ENCODE measurements at places on chromosomes 1 and 21.
A peak's percentile ranks its signal among the peaks of the same experiment; 100 is the strongest.

GRCh38 chr21:45998871-45999580 is 17.5 kb downstream of the COL6A1 start:
- no peak for DNase-seq

DNA sequence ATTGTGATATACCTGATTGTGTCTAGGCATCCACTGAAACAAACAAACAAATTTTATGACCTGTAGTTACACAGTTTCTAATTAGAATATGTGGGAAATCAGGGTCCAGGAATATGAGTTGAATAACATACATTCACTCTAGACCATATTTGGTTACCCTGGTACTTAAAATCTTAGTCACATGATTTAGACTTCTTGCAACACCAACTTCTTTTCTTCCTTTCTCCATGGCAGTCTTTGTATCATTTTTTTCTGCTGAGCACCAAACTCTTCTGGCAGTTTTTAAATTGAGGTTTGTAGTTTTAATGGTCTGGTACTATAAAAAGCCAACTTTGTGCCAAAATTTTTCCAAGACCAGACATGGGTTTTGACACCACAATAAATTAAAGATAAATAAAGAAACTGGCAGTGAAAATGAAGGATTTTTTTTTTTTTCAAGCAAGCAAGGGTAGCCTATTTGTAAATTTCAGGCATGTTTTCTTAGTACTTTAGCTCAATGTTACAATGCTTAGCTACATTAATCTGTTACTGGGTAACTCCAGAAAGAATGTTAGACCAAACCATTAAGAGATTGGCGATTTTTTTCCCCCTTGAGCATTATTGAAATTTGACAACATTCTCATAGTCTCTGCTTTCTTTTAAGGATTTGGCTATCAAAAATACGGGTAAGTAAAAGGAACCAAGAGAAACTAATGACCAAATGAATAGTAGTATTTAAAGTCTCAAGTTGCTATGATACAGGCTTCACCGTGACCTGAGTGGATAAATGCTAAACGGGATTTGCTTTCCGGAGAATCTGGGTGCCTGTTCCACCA is 108.5 kb downstream of the NFIA start:
- DNase-seq: no peak

DNA sequence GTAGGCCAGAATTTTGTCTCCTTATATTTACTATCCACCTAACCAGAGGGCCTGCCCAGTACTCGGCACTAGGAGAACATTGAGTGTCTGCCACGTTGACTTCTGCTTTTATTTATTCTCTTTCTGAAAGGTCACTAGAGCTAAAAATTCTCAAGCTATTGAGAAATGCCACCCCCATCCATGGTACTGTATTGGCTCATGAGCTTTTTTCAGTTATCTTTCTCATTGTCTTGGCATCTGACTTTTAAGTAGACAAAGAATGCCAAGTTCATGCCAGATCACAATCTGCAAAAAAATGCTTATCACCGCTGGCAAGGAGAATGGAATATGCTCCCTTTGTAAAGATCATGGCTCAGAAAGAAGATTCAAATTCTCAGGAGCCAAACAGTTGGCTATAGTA is 49.8 kb upstream of the MROH9 start:
- no peak for DNase-seq

- no peak for DNase-seq
These were observed 1.9 kb downstream of the PLA2G2F start for GRCh38 chr1:20141001-20141400.

GRCh38 chr1:25526753-25527152 is 16.7 kb upstream of the LDLRAP1 start:
- no peak for DNase-seq

DNA sequence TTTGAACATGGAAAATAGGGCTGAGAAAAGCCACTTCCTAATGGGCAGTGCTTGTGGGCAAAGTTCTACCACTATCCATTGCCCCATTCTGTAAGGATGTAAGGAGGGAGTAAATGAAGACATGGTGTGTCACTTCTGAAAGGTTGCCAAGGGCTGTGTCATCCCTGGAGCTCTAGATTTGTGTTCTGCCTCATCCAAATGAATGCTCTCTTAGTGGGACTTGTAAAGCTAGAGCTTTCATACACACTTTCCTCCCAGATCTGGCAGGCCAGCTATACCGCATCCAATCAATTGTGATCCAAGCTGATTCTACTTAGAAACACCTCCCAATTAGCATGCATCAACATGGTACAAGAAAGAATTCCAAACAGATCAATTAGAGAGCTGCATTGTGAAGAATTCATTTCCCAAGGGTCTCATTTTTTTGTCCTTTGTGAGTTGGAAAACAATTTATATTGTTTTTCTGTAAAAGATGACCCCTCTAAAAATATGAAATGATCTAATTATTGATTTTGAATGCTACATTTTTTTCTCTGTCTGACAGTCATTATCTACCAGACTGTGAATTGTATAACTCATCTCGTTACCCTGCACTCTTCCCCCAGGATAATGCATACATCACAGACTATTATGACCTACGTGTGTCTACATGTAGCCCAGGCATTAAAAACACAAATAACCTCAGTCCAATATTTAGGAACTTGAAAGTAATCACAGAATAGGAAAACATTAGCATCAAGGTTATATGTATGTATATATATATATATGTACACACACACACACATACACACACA is 117.1 kb upstream of the DUSP10 start:
- DNase-seq: no peak

DNA sequence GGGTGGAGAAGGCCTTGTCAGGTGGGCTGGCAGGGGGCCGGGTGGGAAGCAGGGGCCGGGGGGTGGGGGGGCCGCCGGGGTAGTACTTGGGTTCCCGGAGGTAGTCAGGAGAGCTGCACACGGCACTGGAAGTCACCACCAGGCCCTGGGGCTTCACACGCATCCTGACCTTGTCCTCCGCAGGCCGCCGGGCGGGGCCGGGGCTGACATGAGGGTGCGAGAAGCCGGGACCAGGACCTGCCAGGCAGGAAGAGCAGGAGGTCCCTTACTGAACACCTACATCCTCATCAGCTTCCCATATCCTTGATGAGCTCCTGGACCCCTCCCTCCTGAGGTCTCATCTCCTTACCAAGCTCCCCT is 52.0 kb downstream of the AHDC1 start:
- DNase-seq: no peak

DNA sequence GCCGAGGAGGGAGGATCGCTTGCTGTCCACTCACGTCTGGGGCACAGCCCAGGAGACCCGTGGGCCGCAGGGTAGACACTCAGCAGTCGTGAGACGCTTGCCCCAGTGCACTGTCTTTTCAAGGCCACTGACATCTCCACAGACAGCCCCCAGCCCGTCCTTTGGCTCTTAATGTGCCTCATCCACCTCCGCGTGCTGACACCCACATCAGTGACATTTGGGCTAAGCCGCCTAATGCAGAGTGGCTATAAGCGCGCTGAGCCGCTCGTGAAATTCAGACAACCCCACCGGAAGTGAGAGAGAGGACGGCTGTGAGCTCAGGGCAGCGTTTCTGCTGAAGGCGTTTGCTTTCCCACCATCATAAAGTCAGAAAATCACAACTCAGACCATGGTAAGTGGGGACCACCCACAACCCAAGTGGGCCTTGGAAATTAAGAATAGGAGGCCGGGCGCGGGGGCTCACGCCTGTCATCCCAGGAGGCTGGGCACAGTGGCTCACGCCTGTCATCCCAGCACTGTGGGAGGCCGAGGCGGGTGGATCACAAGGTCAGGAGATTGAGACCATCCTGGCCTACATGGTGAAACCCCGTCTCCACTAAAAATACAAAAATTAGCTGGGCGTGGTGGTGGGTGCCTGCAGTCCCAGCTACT is 8.4 kb downstream of the SLC35E2B start:
- no peak for DNase-seq

GRCh38 chr1:169148472-169149252 is 42.2 kb downstream of the ATP1B1 start:
- DNase-seq: no peak

GRCh38 chr1:160032165-160032820 is 503 bp upstream of the PIGM start:
- DNase-seq: no peak

DNA sequence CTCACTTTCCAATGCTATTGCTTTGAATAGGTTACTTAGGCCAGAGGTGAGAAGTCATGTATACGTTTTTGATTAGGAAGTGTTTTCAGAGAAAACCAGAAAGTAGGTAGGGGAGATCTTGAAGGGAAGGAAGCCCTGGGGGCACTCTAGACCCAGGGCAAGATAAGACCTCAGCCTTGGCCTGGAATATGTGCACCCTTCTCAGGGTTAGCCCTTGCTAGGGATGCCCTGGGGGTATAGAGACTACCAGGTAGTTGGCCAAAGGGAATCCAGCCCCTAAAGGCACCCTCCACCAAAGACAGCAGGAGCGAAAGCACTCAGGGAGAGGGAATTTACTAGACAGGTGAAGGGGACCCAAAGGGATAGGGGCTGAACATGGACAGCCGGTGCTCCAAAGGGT is 7.0 kb downstream of the TIAM1 start:
- DNase-seq: no peak

- no peak for DNase-seq
These were observed 71.4 kb downstream of the KCNN3 start for GRCh38 chr1:154798645-154799044.

GRCh38 chr1:158121604-158122254 is 59.0 kb upstream of the CD1D start:
- DNase-seq: peak; percentile 41

- no peak for DNase-seq
These were observed 2.6 kb downstream of the HDGF start for GRCh38 chr1:156748670-156749418.

GRCh38 chr1:28915031-28915895 is 894 bp downstream of the EPB41 start:
- DNase-seq: peak; percentile 28

GRCh38 chr1:195195423-195196057 is 1412.7 kb downstream of the KCNT2 start:
- no peak for DNase-seq

- DNase-seq: no peak
These were observed 80.7 kb upstream of the TNR start for GRCh38 chr1:175824079-175824478.

GRCh38 chr21:36890086-36890485 is 76.4 kb downstream of the HLCS start:
- DNase-seq: no peak

- DNase-seq: no peak
These were observed 1.5 kb downstream of the LRRC8D start for GRCh38 chr1:89822109-89822962.

DNA sequence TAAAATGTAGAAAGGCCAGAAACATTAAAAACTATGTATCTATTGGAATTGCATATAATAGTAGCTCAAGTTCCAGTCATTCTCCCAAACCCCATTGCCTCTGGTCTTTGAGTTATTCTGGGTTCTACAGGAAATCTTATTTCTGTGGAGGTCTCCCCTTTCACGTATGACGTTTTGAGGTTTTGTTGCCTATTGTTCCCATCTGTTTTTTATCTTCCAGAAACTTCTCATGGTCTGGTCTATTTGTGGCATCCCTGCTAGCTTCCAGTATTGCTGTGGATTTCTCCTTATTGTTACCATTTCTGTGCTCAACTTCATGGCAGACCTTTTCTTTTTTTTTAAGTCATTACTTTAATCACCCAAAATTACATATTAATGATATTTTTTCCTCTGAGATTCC is 43.3 kb downstream of the DTL start:
- no peak for DNase-seq

- no peak for DNase-seq
These were observed 19.7 kb downstream of the SRSF4 start for GRCh38 chr1:29162025-29162424.

DNA sequence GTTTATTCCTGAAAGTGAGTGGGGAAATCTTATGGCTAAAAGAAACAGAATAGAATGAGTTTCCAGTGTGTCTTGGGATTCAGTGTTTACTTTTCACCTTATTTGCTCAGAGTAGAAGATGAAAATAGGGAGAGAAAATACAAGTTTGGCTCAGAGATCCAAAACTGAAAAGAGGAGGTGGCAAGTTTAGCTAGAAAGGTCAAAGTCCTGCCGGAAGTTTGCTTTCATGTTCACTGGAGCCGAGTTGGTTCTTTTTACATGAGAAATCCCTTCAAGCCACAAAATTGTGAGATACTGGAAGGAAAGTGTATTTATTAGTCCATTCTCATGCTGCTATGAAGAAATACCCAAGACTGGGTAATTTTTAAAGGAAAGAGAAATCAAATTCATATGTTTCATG is 604.6 kb downstream of the MRPL39 start:
- DNase-seq: no peak

DNA sequence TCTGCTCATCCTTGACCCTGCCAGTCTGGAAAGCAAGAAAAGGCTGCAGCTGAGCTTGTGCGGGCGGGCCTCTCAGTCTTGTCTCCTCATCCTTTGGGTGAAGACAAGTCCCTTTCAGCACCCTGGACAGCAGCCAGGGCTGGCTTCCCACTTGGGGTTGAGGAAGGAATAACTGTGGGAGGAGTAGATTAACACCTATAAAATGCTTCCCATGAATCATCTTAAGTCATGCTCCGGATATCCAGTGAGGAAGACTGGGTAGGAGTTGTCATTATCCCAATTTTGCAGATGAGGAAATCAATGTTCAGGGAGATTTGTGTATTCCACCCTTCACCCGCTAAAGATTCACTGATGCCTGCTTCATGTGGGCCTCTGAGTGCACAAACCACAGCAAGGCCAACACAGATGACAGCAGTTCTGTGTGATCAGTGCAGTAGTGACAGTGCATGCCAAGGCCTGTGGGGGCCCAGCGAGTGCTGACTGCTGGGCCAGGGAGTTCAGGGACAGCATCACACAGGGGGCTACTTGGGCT is 20.1 kb upstream of the COL16A1 start:
- DNase-seq: peak; percentile 57

- no peak for DNase-seq
These were observed 55.6 kb upstream of the MYOCOS start for GRCh38 chr1:171566467-171566866.

DNA sequence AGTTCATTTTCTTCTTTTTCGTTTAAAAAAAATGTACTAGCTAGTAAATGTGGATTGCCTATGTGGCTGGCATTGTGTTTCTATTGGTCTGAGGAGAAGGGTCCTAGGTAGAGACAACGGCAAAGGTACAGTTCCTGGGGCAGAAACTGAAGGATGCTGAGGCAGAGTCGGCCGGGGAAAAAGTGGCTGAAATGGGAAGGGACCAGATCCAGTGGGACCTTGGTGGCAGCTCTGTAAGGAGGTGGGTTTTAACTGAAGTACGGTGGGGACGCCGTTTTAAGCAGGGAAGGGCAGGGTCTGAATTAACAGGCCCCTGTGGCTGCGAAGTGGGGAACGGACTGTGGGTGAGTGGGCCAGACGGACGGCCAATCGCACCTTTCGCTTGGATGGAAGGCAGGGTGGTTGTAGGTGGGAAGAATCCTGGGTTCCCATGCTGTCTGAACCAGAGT is 420 bp upstream of the VPS13D start:
- DNase-seq: no peak

GRCh38 chr1:68449901-68450300 is at the start of gene RPE65:
Gene RPE65, minus strand, starts transcription at chr1:68449954. Its CDS starts 49 bp downstream, at chr1:68449905.
- peak; percentile 49 for DNase-seq

Data from astrocyte of the cerebellum (primary cell).